Fibroblast of skin of back (primary cell): ENCODE measurements at places on chromosomes 1 and 21.

DNA sequence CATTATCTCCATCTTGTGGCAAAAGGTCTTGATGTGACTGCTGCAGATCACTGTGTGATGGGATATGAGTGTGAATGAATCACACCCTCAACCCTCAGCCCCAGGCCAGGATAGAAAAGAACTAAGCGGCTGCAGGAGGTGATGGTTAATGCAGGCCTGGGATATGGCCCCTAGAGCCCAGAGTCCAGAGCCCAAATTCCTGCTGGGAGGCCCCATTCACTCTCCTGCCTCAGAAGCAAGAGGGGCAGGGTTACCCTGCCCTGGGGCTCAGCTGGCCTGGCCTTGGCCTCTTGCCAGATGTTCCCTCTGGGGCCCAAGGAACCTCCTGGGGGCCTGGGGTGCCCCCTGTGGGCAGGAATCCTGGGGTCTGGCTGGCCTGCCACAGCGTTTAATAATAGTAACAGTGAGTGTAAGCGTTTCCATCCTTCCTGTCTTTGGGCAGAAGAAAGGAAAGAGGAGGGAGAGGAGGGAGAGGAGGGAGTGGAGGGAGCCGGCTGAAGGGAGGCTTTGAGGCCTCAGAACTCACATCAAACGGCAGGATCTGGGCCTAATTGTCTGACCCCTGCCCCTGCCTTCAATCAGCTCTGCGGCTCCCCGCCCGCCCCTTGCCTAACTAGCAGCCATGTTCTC, 26.2 kb downstream of the DMAP1 start:
- DNase-seq: peak; percentile 71

GRCh38 chr1:180179162-180179957, 24.7 kb downstream of the QSOX1 start:
- DNase-seq: no peak

GRCh38 chr1:245591346-245592188, 436.8 kb downstream of the KIF26B start:
- no peak for DNase-seq

DNA sequence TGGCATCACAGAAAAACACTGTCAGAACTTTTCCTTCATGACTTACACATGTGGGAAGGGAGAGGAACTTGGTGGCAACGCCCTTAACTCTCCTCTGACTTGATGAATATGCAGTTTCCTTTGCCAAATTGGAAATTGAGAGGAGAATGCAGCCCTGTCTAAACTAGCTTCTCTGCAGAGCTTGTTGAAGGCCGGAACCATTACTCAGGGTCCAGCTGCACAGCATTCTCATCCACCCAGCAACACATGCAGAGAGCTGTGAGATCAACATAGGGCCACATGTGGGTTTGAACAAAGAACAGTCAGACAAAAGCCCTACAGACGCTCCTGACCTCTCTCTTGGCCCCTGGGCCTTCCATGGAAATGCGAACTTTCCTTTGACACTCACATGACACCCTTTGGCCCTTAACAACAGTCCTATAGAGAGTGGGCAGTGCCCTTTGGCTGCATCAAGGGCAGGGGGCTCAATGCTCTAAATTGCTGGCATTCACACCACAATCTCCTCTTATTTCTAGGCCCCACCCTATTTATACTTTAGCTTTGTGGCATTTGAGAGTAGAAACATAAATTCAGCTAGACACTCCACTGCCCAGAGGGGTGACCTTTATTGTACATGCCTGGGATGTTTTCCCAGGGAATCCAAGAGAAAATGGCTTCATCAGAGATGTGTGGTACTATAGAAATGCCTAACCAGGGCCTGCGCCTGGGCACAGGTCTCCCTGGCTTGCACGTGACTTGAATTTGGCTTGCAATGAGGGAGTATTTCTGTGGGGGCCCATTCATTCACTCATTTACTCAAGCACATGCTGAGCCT, 64.4 kb downstream of the CDC7 start:
- DNase-seq: peak; percentile 59

- DNase-seq: no peak
These were observed 39.8 kb downstream of the DIP2A start for GRCh38 chr21:46498335-46499050.

GRCh38 chr1:25695090-25695770, 78.6 kb downstream of the MAN1C1 start:
- peak; percentile 97 for DNase-seq

DNA sequence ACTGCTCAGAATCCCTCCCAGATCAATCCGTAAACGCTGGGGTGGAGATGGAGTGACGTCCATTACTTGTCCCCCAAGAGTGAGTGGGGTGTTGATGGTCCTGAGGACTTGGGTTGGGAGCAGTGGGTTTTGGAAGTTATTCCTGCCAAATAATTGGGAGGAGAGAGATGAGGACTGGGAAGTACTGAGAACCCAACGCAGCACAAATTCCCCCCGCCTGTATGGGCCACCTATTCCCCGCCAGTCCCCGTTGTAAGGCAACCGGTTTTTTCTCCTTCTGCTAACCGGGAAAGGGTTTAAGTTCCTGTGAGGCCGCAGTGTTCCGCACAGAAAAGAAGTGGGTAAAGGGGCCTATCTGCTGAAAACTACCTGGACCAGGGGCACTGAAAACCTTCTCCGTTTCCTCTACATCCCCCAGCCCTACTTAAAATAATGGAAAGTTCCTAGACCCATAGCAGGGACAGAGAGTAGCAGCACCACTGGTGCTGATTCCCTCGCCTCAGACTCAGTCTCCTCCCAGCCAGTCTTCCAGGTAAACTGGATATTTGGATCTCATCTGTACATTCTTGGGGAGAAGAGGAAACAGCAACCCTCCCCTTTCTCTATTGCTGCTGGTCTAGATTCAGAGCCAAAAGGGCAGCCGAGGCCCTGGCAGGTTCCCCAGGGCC, 738 bp downstream of the LURAP1 start:
- no peak for DNase-seq

DNA sequence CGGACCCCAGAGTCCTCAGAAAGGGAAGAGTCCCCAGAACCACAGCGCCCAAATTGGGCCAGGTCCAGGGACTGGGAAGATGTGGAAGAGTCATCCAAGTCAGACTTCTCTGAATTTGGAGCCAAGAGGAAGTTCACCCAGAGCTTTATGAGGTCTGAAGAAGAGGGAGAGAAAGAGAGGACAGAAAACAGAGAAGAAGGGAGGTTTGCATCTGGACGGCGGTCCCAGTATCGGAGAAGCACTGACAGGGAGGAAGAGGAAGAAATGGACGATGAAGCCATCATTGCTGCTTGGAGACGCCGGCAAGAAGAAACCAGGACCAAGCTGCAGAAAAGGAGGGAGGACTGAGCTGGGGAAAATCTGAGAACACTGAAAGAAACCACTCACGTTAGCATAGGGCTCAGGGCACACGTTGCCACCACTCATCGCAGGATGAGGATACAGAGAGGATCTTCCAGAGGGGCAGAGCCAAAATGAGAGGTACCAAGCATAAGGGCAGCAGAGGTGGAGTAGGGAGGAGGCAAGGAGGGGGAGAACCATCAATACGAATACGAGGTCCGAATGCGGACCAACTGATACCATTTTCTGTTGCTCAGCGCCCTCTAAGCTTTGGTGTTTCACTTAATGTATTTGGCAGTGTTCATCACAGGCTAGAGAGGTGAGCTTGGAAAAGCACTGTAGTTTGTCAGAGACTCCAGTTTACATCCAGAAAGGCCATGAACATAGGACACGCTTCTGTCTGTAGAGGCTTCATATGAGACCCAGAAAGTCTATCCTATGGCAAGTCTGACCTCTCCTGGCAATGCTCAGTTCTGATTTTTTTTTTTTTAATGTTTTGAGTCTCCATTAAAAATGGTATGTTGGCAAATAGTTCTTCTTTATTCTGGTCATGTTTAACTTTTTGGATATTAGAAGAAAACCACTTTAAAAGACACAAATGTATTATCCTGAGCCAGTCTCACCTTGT, 34.7 kb downstream of the STYXL2 start:
- no peak for DNase-seq

DNA sequence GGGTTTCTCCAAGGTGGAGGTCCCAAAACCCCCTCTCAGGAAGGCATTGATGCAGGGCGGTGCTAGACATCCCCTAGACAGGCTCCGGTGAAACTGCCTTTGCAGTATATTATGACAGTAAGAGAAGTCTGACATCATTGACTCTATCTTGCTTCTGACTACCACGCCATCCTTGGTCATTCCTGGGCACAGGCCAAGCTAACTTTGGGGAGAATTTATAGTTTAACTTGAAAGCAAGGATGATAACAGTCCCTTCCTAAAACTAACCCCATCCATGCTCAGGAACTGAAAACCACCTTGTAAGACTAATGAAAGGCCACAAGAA, 30.3 kb downstream of the RSPH1 start:
- DNase-seq: no peak

DNA sequence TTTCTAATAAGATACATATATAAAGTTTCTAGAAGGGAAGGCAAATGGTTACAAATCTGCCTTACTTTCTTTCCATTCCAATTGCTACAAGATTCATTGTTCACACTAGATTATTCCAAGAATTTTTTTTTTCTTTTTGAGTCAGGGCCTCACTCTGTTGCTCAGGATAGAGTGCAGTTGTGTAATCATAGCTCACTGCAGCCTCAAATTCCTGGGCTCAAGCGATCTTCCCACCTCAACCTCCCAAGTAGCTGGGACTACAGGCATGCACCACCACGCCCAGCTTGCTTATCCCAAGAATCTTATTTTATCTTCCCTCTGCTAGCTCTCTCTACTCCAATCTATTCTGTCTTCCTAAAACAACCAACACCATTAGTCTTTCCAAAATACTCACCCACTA, 81.8 kb downstream of the KIAA0319L start:
- DNase-seq: no peak

GRCh38 chr1:82606546-82606945, 805.8 kb downstream of the ADGRL2 start:
- DNase-seq: no peak

DNA sequence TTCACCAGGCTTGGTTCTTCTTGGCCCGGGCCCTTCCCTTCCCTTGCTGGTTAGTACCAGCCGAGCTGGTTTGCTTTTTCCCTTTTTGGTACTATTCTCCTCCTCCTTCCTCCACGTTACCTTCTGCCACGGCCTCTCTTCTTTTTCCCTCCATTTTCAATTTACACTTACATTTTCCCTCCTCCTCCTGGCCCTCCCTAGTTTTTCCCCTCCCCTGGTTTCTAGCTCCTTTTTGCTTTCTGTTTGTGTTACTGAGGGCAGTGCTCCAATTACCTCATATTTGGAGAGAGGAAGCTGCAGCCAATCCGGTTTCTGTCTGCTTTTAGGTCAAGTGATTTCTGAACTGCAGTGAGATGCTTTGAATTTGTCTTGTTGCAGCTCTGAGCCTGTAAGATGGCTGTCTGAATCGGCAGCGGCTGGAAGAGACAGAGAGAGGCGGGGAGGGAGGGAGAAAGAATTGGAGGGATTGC, 63.7 kb downstream of the MACF1 start:
- peak; percentile 85 for DNase-seq

DNA sequence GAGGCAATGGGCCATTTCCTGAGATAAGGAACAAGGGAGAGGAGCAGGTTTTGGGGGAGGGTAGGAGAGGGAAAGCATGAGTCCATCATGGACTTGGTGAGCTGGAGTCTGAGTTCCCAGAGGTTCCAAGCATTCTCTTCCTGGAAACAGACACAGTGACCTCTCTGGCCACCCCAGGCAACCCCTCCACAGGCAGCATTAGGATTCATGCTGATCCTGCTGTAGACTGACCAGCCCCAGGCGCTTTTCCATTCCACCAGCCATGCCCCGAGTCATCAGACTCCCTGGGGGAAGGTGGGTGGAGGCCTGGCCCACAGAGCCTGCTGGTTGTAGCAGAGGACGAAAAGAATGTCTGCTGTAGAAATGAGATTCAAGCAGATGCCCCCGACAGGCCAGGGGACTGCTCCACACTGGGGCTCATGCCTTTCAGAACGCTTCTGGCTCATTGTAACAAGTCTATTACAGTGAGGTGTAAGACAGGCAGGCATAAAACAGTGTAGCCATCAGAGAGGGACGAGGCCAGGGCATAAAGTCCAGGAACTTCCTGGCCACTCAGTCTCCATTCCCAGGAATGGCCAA, 52.2 kb downstream of the KCND3 start:
- DNase-seq: no peak

GRCh38 chr1:200905411-200906052, 10.8 kb downstream of the INAVA start:
- DNase-seq: no peak

DNA sequence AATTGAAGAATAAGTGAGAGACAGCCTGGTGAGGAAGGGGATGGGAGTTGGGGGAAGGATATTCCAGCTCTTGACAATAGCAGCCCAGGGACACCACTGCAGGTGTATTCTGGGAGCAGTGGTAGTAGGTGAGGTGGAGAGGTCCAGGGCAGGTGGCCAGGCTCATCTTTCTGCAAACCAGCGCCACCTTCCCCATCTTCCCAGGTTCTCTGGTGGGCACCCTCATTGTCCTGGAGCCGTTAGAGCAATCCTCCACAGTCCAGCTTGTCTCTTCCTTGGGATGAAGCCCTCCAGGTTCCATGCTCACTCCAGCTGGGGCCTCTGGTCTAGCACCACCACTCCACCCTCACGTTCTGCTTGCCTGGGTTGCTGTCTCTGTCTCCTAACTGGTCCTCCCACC, 97.0 kb downstream of the IER5 start:
- DNase-seq: no peak

DNA sequence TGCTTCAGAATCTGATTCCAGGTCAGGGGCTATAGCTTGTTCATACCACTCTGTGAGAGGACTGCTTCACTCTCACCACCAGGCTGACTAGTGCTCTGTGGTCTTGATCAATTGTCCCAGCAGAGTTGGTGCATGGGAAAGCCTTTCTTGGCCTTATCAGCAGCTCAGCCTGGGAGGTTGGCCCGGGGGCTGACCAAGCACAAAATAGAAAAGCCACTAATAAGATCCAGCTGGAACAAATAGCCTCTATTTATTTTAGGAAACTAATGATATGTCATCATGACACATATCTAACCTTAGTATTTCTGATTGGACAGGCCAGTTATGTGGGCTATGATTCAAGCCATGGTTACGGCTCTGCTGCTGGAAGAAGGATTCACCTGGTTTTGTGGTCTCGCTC, 134.2 kb downstream of the GDAP2 start:
- peak; percentile 86 for DNase-seq

- DNase-seq: no peak
These were observed 41.2 kb downstream of the KCNAB2 start for GRCh38 chr1:6086762-6087376.

GRCh38 chr1:103492003-103492625, 33.4 kb upstream of the RNPC3 start:
- no peak for DNase-seq

DNA sequence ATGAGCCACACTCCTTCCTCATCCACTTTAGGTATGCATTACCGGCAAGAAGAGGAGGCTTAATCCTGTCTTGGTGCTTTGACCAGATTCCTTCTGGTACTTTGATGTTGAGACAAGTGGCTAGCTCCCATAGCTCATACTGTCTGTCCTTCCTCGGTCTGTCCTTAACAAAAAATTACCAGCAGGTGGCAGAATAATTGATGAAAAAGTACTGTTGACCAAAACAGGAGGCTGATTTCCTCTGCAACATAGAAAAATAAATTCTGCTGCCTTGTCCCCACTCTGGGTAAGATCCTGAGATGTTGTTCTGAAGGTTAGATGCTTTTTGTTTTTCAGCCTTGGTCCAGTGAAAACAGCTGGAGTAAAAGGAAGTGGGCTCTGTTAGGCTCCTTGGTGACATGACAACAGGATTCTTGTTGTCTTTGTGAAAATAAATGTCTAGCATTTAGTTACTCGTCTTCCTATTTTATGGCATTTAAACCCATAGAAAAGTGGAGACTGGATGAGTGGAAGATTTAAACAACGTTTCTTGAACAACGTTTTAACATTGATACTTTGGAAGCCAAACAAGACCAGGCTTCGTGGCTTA, 11.2 kb upstream of the HJV start:
- DNase-seq: peak; percentile 60
